ENCODE measurements at places on chromosomes 2 and 18. TPM values are rescaled to one million over a fixed set of nuclear protein-coding genes. Genes with fewer than 3 reads are reported as not detected.

FBXO36 gene
- total RNA-seq = 6.3 TPM

TIGD1 gene
- 9.6 TPM for total RNA-seq

RRM2 gene
- total RNA-seq = 14.7 TPM

PTMA gene
- total RNA-seq = 734 TPM

SPEG gene
- total RNA-seq = 17.4 TPM

PREPL gene
- 143 TPM for total RNA-seq

TUBA4B gene
- total RNA-seq = not detected

NAT8 gene
- total RNA-seq = not detected

TMEM18 gene
- total RNA-seq = 38.9 TPM

SGPP2 gene
- total RNA-seq = 2.0 TPM

MBD2 gene
- 23.1 TPM for total RNA-seq

GALNT14 gene
- total RNA-seq = 2.2 TPM

ZCCHC2 gene
- total RNA-seq = 25.6 TPM

COLEC12 gene
- 67.2 TPM for total RNA-seq

FECH gene
- total RNA-seq = 47.3 TPM

LOXHD1 gene
- 0.77 TPM for total RNA-seq

AFF3 gene
- 29.7 TPM for total RNA-seq

MAB21L4 gene
- 0.77 TPM for total RNA-seq

SLC35G4 gene
- not detected for total RNA-seq

DCDC2C gene
- 1.6 TPM for total RNA-seq

All from camera-type eye (tissue), 1 donor.